ENCODE measurements at places on chromosomes 6 and 20.
A peak's percentile ranks its signal among the peaks of the same experiment; 100 is the strongest.

- no peak for DNase-seq
Observed at GRCh38 chr20:47776639-47777038, 8.6 kb downstream of the SULF2 start.

DNA sequence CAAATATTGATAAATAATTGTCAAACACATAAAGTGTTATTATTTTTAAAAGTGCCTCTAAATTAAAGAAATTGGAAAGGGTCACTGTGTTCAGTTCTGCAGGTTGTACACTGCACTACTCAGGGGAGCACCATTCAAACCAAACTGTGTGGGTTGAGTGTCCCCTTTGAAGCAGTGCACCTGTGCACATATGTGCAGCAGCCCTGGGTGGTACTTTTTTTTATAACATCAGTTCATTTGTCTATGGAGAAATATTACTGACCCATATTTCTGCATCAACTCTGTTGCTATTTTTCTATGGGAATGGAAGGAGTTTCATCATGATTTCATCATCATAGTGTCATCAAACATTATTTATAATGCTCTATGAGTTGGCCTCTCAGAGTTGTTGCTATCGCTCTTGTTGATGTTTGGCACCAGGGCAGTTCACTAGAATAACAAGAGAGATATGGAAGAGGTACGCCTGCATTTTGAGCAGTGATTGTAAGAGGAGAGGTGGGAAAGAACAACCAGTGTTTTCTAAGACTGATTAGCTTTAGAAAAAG lies 457.6 kb downstream of the TFAP2A start:
- DNase-seq: no peak

GRCh38 chr6:139325125-139325524 lies 33.3 kb upstream of the TXLNB start:
- no peak for DNase-seq

GRCh38 chr20:14498772-14499171 lies 161.4 kb upstream of the FLRT3 start:
- DNase-seq: no peak

- DNase-seq: no peak
Observed at GRCh38 chr6:154251116-154251515, 105.5 kb downstream of the IPCEF1 start.

- DNase-seq: no peak
Observed at GRCh38 chr20:47719625-47720024, 65.7 kb downstream of the SULF2 start.

- DNase-seq: no peak
Observed at GRCh38 chr6:116545651-116546050, at the start of gene TRAPPC3L. TSS of gene TRAPPC3L (minus strand) at chr6:116545684. CDS start at chr6:116545514, 170 bp downstream.

- no peak for DNase-seq
Observed at GRCh38 chr6:136123468-136123867, 126.6 kb downstream of the MTFR2 start.

DNA sequence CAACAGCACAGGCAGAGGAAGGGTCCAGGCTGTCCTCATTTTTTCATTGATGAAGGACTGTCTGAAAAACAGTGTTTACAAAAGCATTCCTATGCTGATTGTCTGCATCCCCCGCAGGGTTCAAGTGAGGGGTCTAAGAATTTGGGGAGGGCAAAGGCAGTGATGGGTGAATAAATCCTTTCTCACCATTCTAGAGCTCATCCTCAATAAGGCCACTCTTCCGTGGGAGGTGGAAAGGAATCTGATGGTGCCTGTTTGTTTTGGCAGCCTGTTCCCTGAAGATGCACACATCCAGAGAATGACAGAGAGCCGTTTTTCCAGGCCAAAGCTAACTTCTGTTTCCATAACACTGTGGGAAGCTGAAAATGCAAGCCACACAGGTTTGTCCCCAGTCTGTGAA lies 164.5 kb downstream of the MOXD1 start:
- no peak for DNase-seq

DNA sequence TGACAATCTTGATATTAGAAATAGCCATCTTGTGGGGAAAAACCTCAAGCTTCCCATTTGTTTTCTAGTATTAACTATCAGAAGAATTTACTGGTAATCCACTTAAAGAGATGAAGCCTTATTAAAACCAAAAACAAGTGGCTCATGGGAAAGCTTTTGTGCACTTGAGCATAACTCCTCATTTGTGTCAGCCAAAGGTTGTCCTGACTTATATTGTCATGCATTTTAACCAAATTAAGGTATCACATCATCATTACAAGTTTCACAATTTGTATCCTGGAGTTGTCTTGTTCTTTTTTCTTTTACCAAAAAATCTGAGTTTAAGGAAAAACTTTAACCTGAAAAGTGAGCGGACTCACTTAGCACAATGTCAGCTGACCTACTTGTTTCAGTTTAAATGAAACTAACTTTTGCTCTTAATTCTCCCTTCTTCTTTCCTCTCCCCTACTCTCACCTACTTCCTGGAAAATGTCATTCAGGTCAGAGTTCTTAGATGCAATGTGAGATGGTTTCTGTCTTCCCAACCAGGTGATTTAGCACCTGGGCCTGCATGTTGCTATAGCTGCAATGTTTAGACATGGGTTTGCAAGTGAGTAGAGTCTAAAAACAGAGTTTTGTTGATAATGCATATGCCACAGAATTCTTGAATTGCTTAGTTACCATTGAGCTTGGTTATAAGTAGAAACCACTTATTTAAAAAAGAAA lies 82.8 kb downstream of the TNFAIP3 start:
- no peak for DNase-seq

- no peak for DNase-seq
Observed at GRCh38 chr6:157985378-157986155, 3.9 kb downstream of the SYNJ2 start.

- DNase-seq: no peak
Observed at GRCh38 chr6:89776583-89777233, 42.9 kb downstream of the MDN1 start.

GRCh38 chr20:62117658-62118057 lies 4.6 kb upstream of the LSM14B start:
- DNase-seq: no peak

DNA sequence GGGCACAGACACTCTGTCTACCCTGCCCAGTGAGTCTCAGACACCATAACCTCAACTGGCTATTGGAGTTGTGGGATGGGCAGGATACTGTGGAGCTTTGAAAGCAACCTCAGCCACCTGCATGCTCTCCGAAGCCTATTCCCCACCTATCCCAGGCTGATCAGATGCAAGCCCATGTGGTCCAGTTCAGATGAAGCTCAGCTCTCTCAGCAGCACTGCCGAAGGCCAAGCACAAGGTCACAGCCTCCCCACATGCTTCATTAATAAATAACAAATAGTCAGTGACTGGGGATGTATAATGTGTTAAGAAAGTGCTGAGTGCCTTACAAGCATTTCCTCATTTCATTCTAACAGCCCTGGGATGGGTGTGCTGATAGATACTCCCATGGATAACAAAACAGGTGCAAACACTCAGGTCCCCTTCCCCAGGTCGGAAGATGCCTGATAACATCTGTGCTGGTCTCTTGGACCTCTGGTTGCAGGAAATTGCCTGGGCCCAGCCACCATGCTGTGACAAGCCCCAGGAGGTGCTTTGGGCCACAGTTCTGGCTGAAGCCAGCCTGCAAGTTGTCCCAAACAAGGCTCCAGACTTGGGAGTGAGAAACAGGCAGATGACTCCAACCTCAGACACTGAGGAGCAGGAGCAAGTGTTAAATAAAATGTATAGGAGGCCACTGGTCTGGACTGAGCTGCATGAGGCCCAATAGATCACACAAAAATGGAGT lies 3.7 kb downstream of the ACSS1 start:
- DNase-seq: no peak

- DNase-seq: no peak
Observed at GRCh38 chr6:105109955-105110895, 69.6 kb downstream of the POPDC3 start.

DNA sequence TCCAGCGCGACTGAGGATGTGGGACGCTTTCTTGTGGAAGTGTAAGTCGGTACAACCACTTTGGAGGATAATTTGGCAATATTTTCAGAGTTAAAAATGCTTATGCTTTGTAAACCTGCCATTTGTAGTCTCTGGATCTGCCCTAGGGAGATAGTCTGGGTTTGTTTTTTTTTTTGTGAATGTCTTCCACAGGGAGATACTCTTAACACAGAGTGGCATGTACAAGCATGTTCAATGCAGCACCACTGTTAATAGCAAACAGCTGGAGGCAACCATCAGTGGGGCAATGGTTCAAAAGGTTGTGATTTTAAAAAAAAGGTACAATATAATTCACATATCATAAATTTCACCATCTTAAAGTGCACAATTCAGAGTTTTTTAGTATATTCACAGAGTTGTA lies 22.4 kb downstream of the SLC9A8 start:
- DNase-seq: no peak

DNA sequence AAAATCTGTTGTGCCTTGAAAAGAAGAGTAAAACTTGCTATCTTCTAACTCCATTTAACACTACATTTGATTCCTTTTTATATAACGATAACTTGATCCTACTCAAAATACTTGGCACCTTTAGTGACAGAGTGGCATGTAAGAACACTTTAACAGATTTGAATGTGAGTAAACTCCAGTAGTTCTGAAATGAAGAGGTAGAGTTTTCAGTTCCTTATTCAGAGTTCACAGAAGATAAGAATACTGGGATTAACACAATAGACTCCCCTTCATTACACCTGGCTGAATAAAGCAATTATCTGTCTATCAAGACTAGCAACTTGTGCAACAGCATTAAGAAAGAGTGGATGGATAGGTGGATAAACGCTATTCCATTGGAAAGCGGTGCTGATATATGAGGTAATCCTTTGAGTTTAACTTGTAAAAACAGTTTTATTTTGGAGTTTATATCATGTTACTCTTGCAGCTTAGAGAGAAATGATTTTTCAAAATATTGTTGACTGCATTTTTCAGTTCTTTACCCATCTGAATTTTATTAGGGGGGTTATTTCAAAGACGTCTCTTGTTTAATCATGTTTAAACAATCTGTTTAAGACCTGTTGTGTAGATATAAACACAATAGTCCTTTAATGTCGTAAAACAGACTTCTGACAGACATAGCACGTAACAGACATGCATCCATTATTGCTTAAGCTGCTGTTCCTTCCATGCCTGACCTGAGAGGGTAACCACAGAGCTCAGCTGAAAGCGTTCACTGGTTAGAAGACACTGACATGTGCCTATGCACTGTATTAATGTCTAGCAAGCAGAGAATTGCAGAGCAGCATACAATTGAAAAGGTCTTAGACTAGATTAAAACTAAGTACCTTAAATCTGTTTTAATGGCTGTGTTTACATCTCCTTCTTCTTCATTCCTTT lies 102.4 kb upstream of the SUPT3H start:
- DNase-seq: no peak

DNA sequence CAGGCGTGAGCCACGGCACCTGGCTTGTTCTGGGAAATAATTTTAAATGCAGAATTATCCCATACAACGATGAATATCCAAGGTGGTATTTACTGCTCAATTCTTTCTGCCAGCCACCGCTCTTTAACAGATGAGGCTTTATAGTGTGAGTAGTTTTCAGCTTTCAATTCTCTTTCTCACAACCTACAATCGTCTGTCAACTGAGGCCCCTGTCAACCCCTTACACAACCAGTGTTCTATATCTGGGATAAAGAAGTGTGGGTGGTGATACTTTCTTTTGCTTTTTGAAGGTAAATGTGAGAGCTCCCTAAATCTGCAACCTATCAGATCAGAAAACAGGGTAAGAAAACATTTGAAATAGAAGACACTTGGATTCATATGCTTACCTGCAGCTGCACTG lies 22.5 kb downstream of the STAU1 start:
- DNase-seq: no peak

GRCh38 chr20:61776491-61777075 lies 289.1 kb downstream of the TAF4 start:
- no peak for DNase-seq

- DNase-seq: peak; percentile 5
Observed at GRCh38 chr6:105087571-105088211, 92.1 kb downstream of the POPDC3 start.

DNA sequence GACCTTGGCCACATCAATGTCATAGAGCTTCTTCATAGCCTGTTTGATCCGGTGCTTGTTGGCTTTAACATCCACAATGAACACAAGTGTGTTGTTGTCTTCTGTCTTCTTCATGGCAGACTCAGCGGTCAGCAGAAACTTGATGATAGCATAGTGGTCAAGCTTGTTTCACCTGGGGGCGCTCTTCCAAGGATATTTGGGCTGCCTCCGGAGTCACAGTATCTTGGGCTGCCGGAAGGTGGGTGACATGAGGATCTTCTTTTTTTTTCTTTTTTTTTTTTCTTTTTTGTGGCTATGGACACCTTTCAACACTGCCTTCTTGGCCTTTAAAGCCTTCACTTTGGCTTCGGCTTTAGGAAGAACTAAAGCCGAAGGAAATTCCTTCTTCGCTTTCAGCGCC lies 244.6 kb downstream of the GJA1 start:
- no peak for DNase-seq

GRCh38 chr6:106133040-106133439 lies 46.9 kb downstream of the PRDM1 start:
- DNase-seq: no peak

DNA sequence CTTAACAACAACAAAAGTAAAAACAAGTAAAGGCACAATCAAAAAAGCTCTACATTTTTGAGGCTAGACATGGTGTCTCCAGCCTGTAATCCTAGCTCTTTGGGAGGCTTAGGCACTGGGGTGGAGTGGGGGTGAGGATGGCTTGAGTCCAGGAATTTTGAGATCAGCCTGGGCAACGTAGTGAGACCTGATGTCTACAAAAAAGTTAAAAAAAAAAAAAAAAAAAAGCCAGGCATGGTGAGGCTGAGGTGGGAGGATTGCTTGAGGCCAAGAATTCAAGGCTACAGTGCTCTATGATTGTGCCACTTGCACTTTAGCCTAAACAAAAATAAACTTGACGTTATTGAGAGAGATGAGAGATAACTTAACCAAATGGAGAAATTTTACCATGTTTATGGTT lies 60.1 kb downstream of the QKI start:
- DNase-seq: no peak

- no peak for DNase-seq
Observed at GRCh38 chr20:52200870-52201269, 9.3 kb upstream of the ZFP64 start.

DNA sequence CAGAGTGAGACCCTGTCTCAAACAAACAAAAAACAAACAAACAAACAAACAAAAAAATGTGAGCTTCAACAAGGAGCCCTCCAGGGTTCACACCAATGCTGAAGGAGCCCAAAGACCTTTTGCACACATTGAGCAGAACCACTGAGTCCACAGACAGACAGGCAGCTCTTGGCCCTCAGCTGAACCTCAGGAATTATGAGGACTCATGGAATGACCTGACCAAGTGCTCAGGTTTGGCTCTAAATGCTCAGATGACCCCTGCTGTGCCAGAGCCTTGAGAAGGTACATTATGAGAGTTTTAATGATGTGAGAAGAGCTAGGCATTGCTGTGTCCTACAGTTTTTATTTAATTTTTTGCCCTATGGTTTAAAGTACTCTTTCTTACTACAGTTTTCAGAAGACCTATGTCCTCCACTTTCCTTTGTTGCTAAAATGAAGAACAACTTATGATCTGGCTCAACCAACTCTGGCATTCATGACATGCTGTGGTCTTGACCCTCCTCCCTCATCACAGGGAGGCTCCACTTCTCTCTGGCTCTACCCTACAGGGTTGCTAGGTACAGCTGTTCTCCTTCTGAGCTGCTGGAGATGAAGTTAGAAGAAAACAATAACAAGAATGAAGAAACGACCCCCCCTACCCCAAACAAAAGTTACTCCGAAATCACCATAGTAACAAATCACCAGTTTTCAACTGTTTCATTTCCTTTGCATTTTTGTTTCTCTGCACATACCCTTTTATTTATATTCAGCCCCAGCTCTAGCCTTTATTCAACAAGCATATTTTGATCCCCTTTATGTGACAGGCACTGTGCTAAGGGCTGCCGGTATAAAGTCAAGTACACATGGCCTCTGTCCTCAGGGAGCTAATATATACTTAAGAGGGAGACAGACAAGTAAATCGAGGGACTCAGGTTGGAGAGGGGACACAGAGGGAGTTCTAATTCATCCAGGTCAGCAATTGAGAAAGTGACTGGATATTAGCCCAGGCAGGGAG lies 128.7 kb upstream of the TRAF3IP2 start:
- DNase-seq: no peak

All from stimulated activated CD4-positive, alpha-beta T cell treated with anti-CD3 and anti-CD28 coated beads, Interleukin-4, amount 100 ng/mL, for 48 hours (primary cell).